ENCODE measurements at places on chromosomes 4 and X.

DNA sequence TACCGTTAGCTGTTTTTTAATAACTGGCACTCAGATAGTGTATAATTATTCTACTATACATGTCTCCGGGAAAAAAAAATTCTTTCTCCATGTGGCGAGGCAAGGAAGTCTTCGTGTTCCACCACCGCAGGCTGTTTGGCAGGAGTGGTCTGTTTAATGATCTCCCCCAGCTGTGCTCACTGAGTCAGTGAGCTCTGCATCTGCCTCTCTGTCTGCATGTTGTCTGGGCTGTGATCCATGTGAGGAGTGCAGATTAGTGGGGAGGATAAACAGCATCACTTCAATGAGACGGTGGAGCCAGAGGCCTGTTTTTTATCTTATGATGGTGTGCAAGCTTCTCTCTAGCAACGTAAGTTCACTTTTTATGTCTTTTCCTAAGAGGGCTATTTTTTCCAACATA is 69.8 kb downstream of the RPS3A start:
- DNase-seq = no peak

DNA sequence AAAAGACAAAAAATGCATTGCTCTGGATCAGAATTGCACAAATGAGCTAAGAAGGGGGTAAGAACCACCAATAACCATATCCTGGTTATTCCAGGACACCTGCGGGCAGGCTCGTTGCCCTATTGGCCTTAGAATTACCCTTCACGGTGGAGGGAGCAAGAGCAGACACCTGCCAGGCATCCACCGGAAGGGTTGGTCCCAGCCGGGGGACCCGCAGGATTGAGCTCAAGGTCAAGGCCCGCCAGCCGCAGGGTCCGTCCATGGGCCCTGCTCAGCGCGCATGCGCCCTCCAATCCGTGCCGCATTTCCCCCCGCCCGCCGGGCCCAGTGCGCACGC is 575 bp downstream of the SLC25A6 start:
- no peak for DNase-seq

DNA sequence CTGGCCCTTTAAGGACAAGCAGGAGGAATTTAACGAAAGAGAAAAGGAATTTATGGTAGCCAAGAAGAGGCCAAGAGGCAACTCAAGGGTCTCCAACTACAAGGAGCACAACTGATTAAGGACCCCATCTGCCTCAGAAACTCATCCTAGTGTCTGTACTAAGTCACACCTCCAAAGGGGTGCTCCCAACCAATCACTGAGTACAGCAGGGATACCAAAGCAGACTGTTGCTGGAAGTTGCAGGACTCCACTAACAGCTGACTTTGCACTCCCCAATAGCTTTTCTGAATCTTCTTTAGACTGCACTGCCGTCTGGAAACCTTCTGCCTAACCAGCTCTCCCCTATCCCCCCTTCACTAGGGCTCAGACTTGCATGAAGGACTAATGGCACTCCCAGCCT is 50.6 kb downstream of the ATP11C start:
- DNase-seq = no peak

DNA sequence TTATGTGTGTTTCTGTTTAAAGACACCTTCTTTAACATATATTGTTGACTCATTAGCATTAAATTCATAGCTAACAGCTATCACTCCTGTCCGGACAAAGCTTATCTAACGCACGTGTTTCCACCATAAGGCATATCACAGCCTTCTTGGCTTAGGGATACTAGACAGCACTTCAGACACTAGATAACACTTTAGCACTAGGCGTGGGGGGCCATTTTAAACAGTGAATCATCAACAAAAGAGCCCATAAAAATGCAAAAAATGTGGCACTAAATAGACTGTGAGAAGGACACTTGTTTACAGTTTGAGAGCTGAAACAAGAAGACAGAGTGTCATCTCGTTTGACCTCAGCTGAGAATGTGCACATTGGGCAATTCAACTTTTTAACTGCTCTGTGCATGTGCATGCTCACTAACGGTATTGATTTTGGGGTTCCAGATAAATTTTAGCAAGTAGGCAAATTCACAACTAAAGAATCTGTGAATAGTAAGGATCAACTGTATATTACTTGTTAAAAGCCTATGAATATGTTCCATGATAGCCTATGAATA is 58.9 kb upstream of the RAI2 start:
- no peak for DNase-seq

- DNase-seq = no peak
Measured at GRCh38 chrX:101203761-101204351, 15.7 kb upstream of the DRP2 start.

DNA sequence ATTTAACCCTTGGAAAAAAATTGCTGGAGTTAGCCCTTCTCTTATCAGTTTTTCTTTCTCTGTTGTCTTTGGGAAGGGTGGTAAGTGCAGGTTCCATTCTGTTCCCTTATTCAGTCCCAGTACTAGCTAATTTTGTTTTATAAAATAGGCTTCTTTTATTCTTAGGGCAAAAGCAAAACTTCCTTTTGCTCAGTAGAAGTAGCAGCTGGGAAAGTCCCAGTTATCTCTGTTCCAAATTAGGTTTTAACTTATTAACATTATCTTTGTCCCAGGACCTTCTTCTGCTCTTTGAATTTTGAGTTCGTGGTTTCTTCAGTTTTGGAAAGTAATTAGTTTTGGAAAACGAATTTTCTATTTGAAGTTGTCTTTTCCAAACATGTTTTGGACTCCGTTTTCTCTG is 61.1 kb downstream of the BANK1 start:
- DNase-seq = no peak

DNA sequence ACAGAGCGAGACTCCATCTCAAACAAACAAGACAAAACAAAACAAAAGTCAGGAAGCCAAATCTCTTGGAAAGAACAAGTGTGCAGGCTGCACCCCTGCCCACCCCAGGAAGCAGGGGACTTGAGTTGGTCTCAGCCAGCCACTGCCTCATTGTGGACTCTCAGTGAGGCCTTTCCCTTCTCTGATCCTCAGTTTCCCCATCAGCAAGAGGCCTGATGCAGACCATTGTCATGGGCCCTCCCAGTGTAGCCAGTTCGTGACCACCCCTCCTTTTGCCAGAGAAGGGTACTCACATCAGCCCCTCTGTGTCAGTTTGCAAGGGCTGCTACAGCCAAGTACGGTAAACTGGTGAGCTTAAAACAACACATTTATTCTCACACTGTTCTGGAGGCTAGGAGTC is 48.9 kb upstream of the MAMLD1 start:
- no peak for DNase-seq

Measured in stimulated activated CD4-positive, alpha-beta T cell treated with anti-CD3 and anti-CD28 coated beads, Interleukin-2, amount 100 ng/mL, for 24 hours (primary cell).